SIG-M5 (cell line): ENCODE measurements at places on chromosomes 1 and 21.

GRCh38 chr1:112454316-112454715 is 54.4 kb upstream of the WNT2B start:
- DNase-seq, result no peak

GRCh38 chr1:89358287-89358893 is 5.5 kb upstream of the GBP6 start:
- DNase-seq, result no peak

DNA sequence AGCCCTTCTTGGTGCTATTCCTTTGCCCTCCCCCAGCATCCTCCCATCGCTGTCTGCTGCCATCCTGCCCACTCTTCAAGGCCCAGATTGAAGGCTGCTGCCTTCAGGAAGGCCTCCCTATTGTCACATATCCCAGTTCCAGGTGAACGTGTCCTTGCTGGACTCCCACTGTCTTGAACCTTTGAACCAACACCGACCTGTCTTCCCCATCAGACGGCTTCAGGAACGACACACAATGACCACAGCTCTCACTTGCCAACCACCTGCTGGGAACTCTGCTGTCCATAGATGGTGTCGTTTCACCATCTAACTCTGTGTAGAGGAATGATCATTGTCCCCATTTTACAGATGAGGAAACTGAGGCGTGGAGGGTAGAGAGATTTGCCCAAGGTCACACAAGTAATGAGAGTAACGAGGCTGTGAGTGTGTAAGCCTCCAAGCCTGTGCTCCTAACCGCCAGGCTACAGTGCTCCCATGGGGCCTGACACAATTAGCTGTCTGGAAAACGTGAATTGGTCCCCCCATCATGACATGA is 9.9 kb upstream of the PLEKHG5 start:
- DNase-seq, result no peak

DNA sequence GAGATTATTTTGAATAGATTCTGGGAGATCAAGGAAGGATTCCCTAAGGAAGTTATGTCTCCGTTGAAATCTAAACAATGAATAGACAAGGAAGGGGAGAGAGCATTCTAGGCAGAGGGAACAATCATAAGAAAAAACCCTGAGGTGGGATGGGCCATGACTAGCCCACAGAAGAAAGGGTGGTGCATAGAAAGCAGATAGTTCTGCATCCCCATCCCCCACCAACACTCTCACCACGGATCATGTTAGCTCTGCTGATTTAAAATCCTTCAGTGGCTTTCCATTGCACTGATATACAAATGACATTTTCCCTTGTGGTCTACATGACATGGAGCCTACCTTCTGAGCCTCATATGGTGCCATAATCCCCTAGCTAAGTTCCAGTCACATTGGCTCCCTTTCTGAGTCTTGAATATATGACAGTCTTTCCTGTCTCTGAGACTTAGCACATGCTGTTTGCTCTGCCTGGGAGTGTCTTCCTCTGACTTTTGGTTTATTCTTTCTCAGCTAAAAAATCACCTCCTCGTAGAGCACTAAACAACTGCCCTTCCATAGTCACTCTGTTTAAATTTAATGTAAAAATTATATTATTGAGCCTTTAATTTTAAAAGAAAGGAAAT is 15.2 kb downstream of the SCMH1 start:
- no peak for DNase-seq

GRCh38 chr1:180213401-180214170 is 16.5 kb upstream of the LHX4 start:
- DNase-seq, result no peak

DNA sequence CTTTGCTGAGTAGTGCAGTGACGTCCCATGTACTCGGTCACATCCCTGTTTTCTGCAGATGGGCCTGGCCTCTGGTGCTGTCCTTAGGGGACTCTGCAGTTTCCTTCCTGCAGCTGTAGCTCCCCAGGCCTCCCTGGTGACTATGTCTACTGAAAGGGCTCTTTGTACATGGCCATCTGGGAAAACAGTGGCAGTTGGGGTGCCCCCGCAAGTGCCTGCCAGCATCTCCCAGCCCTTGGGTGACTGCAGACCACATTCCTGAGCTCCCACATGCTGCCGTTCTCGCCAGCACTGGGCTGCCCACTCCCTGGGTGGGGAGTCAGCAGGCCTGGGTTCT is 37.5 kb upstream of the KCNA10 start:
- DNase-seq, result no peak

DNA sequence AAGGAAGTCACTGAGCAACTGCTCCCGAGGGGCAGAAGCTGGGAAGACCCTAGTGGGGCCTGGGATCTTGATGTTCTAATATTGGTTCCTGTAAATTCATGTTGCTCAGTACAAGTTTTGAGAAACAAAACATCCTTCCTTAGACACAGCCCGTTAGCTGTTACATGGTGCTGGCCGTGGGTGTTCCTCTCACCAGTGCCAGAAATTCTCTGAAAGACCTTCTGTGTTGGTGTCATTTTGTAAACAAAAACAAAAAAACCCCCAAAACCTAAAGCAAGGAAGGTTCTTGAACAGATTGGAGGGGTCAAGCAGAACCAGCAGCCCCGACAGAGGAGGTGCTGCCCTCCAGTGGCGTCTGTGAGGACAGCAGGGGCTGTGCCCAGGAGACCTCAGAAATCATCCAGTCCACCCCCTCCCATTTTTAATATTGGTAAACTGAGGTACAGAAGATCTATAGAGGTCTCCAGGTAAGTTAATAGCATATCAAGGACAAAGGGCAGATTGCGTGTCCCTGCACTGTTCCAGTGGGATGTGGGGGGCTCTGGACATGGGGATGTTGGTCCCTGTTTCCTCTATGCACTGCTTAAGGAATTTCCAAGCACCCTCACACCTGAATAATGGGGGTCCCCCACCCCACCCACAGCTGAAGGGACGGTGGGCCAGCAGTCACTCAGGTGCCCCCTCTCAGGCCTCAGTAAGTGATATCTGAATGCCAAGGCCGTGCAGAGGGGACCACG is 38.2 kb downstream of the SLC2A7 start:
- DNase-seq, result no peak

- no peak for DNase-seq
Measured at GRCh38 chr1:88029142-88029541, 654.9 kb upstream of the PKN2 start.

GRCh38 chr1:34984793-34985608 is at the start of gene TMEM35B:
TSS of gene TMEM35B (minus strand) at chr1:34985347. CDS start at chr1:34985305, 42 bp downstream.
- no peak for DNase-seq

- DNase-seq, result no peak
Measured at GRCh38 chr1:46516200-46516950, 26.7 kb downstream of the DMBX1 start.
